ENCODE measurements at places on chromosomes 7 and 10.
A peak's percentile ranks its signal among the peaks of the same experiment; 100 is the strongest.

- no peak for DNase-seq
Observed at GRCh38 chr7:27424749-27425148, 182.1 kb downstream of the EVX1 start.

DNA sequence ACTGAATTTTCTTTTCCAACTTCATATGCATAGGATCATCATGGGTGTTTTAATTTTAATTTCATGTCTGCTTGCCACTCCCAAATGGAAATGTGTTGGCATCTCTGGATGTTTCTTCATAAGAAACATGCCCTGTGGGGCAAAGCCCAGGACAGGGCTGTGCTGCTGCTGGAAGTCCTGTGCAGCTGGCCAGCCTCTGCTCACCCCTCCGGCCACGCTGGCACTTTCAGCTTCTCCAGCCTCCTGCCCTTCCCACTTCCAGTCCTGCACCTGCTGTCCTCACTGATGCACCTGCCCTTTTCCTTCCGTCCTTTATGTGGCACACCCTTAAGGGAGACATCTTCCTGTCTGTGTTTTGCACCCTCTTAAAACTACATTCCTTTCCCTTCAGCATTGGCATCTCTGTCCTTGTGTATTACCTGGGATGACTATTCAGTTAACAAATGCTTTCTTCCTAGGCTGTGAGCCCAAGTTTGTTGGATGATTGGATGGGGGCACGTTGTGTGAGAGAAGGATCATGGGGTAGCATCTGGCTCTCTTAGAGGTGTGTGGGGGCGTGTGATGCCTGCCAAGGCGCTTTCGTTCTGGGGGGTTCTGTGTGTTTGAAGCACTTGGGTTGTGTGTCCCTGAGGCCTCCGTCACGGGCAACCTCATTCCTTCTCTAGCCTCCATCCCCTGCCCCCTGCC lies 56.8 kb downstream of the TCF7L2 start:
- DNase-seq = no peak

GRCh38 chr7:141709749-141710148 lies 1.6 kb downstream of the WEE2 start:
- DNase-seq = no peak

GRCh38 chr10:42934351-42934811 lies 142.5 kb upstream of the RET start:
- DNase-seq = no peak

- DNase-seq = no peak
Observed at GRCh38 chr7:16647435-16647960, 1.5 kb downstream of the BZW2 start.

DNA sequence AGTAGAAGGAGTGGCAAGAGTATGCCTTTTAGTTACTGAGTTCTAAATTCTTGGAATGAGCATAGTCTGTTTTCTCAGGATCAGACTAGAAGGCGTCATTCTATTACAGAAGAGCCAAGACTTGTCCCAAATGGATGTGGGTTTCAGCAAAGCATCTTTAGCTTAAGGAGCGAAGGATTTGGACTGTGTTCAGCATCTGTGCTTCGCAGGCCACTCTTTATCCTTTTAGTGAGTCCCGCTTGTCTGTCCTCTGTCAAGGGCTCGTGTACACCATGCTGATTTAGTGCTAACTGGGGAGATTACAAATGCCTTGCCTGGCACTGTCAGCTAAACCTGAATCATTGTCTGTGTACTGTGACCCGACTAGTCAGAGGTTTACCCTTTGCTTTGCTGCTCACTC lies 465.7 kb downstream of the AUTS2 start:
- DNase-seq = no peak

DNA sequence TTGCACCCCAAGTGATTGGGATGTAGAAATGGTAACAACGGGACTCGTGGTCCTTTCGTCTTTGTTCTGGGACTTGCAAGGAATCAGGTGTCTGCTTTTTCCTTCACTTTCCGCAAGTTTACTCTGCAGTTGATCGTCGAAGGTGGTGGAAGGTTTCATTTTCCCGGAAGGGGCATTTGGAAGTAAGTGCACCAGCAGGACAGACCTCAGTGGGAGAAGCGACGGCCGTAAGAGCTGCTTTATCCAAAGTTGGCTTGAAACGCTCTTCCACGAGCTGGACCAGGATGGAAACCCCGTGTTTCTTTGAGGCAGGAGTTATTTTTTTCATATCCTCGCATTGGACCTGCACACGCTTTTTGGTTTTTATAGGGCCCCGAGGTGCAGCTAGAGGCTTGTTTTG lies 1.2 kb downstream of the BRI3 start:
- DNase-seq = no peak

DNA sequence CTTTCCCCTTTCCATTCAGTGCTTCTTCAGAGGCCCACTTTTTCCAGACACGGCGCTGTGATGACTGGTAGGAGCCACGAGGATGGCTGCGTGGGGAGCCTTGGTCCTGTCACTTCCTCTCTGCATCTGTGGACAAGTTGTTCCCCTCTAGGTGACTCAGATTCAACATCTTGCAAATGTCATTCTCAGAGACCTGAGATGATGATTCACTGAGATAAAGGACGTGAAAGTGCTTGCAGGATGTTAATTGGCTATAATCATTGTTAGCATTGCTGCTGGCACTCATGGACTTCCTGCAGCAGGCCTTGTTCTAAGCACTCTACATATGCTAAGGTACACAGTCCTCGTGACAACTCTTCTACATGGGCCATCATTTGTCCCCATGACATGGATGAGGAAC lies 489.8 kb upstream of the ZMIZ1 start:
- peak; percentile 36 for DNase-seq

DNA sequence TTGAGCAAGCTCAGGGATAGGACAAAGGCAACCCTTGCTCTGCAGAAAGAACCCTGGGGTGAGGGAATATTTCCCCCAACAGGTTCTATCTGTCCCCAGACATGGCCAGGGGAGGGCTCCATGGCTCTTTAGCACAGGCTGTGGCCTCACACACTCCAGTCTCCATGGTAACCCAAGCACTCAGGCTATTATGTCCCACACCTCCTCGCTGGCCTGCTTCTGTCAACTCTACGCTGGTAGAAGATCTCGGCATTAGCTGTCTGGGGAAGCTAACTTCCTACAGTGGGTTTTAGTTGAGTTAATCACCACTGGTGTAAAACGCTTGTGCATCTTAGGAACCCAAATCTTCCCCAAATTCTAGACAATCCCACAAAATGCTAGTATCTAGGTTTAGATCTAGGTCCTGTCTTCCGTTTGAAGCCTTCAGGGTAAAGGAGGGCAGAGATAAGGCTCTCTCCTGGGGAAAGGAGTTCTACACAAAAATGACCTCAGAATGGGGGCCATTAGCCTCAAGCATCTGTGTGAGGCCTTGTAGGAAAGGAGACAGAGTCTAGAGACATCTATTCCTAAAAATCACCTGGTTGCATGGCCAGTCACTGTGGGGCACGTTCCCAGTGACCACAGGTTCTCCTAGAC lies 36.7 kb upstream of the SLIT1 start:
- DNase-seq = no peak

GRCh38 chr7:117134889-117135552 lies 181.7 kb downstream of the ST7 start:
- DNase-seq = no peak

DNA sequence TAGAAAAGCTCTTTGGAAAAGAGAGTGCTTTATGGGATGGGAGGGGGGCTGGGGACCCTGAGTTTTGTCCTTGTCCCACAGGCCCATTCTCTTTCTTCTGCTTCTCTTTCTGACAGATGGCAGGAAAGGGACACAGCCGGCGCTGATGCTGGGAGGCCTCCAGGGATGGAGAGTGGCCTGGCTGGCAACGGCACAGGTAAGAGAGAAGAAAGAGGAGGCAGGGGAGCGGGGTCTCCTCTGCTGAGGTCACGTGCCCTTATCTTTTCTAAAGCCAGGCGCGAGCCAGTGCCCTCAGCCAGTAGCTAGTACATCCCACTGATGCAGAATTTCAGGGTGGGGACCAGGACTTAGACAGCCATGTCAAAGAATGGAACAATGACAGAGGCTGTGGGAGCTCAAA lies 9.2 kb downstream of the ZNF775 start:
- no peak for DNase-seq

DNA sequence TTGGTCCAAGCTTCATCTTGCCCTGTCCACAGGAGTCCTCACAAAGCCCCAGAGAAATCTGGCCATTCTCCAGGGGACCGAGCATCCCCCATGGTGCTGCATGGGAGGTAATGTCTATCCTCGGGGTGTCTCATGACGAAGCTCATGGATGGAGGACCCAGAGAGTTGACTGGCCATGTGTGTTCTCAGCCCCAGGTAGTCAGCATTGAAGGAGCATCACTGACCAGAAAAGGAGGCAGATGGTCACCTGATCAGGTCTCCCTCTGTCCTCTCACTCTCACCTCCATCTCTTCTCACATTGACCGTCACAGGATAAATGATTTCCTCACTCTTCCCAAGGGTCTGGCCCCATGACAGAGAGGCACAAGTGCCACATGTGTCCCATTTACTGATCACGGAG lies 33.4 kb upstream of the GDF10 start:
- DNase-seq = no peak

- DNase-seq = no peak
Observed at GRCh38 chr10:3635211-3635671, 149.8 kb downstream of the KLF6 start.

- no peak for DNase-seq
Observed at GRCh38 chr10:48390933-48391845, 84.7 kb downstream of the MAPK8 start.

- no peak for DNase-seq
Observed at GRCh38 chr10:85284778-85285770, 956.7 kb downstream of the CCSER2 start.

- DNase-seq = no peak
Observed at GRCh38 chr7:85320699-85321476, 134.0 kb upstream of the SEMA3D start.

DNA sequence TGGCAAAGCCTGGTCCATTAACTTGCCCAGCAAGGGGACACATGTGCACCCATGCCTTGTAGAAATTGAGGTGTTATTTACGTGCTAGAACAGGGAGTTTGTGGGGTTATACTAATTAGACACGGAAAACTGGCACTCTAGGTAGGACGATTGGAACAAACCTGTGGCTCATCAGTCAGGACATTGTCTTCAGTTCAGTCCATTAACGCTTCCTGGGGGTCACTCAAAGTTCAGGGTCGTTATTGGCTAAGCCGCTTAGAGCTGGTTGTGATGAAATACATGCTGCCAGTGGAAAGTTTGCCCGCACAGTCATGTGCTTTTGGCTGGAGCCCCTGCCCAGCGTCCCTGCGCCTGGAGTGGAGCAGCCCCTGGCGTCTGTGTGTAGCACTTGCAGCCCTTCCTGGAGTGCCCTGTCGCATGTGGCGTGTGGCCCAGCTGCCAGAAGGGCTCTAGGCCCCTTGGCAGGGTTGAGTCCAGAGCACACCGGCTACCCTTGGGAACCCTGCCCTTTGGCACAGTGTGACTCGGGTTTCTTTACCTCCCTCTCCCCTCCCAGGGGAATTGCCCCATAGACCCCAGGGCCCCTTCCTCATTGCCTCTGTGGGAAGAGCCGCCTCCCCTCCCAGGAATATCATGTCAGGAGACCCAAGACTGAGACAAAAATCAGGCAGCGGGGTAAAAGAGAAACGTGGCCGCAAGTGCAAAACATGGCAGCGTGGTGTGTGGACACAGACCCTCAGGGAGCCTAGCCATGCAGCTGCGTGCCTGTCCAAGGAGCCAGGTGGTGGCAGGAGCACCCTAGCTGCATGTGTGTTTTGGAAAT lies 9.8 kb downstream of the ZNF775 start:
- no peak for DNase-seq

DNA sequence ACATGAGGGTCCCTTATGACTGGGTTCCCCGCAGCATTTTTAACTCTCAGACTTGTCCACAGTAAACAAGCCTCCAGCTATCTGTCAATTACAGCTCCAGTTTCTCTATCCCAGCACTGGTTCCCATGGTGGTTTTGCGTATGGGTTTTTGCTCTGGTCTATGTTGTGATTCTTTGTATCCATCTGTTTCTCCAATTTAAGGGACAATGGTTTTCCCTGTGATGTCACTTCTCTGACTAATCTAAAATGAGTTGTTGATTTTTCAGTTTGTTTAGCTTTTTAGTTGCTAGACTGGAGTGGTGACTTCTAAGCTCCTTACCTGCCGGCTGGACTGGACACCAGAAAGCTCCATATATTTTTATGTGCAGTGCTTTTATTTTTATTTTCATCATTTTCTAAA lies 303.7 kb downstream of the INHBA start:
- no peak for DNase-seq

- no peak for DNase-seq
Observed at GRCh38 chr10:131845505-131846239, 55.1 kb upstream of the PPP2R2D start.
